ENCODE measurements at places on chromosomes 11 and 22. TPM values are rescaled to one million over a fixed set of nuclear protein-coding genes. Genes with fewer than 3 reads are reported as not detected.

DNA sequence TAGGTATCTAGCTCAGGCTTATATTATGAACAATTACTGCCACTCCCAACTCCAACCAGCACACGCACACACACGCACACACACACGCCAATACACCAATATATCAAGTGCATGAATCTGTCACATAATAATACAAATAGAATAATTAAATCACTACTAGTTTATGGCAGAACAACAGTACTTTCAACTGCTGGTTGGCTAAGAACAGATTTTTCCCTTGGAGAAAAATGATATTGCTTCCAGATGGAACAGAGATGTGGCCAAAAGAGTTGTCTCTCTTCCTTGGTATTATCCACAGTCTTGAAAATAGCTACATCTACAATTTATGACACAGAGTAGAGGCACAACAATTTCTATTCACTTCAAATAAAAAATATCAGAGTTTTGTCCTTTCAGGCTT is 538.3 kb upstream of the FAT3 start:
- no peak for DNase-seq

GRCh38 chr11:2736577-2737225 is 36.9 kb upstream of the KCNQ1OT1 start:
- DNase-seq, result no peak

- no peak for DNase-seq
Observed at GRCh38 chr22:43540529-43540923, 128.7 kb downstream of the MPPED1 start.

- no peak for DNase-seq
Observed at GRCh38 chr11:25562417-25562816, 769.5 kb upstream of the ANO3 start.

FGF19 gene
- total RNA-seq, result not detected

GRCh38 chr11:114162719-114163123 is 103.2 kb downstream of the ZBTB16 start:
- DNase-seq, result no peak

GRCh38 chr11:73137262-73137943 is 4.7 kb downstream of the FCHSD2 start:
- DNase-seq, result peak; percentile 59

- DNase-seq, result no peak
Observed at GRCh38 chr22:45717789-45718188, 46.2 kb downstream of the ATXN10 start.

DNA sequence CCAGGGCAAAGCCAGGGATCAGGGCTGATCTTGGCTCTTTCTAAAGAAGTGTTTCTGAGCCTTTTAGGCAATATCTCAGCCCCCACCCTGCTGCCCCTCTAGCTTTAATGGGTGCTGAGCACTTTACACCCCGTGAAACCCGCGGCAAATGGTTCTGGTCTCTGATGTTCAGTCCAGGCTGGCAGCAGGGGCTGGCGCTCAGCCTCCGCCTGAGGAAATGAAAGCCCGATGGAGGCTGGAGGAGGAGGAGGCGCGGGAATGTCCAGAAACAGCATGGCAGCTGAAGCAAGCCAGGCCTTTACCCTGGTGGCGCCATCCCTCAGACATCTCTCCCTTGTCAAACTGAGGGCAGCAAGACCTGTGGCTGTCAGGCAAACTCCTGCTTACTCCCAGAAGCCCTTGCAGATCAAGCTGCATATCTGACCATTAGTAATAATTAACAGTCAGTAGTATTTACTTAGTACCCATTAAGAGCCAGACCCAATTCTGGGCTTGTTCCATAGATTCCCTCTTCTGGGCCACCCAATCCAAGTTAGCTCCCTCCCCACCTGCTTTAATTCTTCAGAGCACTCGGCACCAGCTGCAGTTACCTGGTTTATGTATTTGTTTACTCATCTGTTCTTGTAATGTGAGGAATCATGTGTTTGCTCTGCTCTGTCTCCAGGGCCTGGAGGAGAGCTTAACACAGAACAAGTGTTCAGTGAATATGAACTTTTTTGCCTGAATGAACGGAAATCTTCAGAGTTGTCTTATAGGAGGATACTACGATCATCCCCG is 15.0 kb upstream of the ALX4 start:
- no peak for DNase-seq

- no peak for DNase-seq
Observed at GRCh38 chr11:126585388-126585773, 229.9 kb downstream of the ST3GAL4 start.

TRIM21 gene
- total RNA-seq, result 15.1 TPM

DNA sequence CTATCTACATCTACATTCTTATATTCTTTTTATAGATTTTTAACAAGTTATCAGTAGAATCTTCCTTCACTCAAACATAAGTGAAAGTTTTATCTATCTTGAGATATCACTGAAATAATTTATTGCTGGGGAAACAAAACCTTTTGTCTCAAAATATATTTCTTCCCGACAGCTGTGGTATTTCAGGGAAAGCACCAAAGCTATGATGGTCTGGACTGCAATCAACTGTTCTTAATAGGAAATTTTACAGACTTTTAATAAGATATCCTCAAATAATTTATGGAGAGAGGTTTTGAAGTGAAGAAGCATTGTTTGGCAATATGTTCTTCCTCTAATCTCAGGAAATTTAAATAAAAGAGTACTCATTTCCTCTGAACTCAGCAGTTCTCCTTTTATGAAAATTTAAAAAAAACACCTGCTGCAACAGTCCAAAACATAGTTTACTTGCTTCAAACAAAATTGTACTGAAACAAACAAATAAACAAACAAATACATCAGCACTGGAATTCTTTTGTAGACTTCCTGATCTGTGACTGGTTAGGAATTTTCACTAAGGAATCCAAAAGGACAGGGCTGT is 33.9 kb upstream of the EIF3M start:
- no peak for DNase-seq

DNA sequence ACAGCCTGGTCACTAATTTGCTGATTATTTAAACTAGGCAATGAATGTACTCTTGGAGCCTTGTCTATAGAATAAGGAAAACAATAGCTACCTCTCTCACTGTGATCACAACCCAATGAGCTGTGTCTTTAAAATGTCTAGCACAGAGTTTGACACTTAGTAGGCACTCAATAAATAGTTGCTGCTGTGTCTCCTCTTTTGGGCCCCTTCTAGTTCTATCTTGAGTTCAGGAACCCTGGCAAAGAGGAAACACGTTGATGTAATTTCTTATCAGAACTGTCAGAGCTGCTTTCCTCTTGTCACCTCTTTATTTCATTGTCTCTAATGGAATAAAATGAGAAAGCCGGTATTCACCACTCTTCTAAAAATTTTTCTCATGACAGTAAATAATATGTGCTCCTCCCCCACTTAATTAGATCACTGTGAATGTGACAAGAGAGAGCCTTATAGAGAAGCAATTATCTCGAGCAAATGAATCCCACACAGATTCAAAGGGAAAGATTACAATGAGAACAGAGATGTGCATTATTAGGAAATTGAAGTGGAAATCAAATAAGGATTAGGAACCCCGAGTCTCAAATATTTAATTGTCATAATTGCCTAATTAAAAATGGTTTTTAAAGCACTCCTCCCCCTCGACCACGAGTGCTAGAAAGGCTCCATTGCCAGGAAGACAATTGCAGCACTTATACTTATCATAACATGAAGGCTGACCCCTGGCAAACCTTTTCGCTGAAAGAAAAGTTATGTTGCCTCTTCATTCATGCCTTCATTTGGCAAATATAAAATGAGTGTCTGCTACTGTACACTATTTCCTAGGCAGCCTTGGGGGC is 175.0 kb upstream of the BDNF start:
- no peak for DNase-seq

GRCh38 chr11:7060868-7061267 is 27.9 kb upstream of the RBMXL2 start:
- no peak for DNase-seq

- DNase-seq, result no peak
Observed at GRCh38 chr11:58394195-58394594, 12.5 kb downstream of the OR5B3 start.

- DNase-seq, result no peak
Observed at GRCh38 chr22:31954535-31955523, 10.5 kb downstream of the YWHAH start.

DNA sequence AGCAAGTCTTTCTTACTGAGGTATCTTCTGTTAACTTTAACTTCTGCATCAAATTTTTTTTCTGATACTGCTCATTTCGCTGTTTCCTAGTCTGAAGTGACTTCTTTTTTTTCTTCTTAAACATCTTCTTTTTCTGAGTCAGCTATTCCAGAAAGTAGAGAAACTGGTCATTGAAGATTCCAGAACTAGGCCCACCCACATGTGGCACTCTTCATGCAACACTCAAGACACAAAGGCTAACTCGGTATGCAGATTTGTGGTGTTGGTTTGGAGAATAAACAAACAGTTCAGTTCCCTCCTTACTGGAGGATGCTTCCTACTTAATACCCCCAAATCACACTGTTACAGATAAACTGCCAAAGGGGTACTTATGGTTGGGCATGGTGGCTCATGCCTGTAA is 25.2 kb upstream of the MTCH2 start:
- DNase-seq, result no peak

SEC14L6 gene
- total RNA-seq, result not detected

SHISAL1 gene
- total RNA-seq, result not detected

- DNase-seq, result no peak
Observed at GRCh38 chr11:76140912-76141574, 65.3 kb downstream of the WNT11 start.

DNA sequence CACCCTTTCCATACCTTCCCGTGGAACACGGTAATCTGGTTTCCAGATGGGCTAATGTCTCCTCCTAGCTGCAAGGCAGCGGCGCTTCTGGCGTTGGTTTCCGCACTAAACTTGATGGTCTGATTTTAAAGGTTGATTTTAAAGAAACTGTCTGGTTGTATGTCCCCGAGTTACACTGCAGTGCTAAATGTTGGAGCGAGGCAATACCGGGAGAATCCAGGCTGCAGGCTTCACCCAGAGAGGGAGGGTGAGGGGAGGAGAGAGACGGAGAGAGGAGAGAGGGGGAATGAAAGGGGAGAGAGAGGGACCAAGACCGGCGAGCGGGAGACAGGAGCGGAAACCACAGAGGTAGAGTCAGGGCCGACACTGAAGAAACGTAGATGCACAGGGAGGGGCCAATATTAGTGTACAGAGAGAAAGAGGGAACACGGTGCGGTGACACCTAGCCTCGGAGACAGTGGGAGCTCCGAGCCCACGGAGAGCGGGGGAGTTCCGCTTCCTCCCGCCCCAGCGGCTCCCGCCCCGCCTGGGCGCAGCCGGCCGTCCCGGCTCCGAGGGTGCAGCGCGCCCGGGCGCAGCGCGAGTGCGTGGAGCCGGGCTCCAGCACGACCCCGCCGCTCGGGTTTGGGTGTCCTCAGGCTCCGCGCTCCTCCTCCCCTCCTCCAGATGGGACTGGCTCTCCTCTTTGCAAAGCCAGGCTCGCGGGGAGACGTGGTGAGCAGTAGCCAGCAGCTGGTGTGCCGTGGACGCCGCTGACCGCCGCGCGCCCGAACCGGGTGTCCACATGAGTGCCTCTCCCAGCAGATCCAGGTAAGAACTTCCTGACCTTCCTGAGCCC is 71.9 kb upstream of the GRAMD1B start:
- no peak for DNase-seq

MAJIN gene
- not detected for total RNA-seq

OR2AG2 gene
- total RNA-seq, result 0.48 TPM

TENM4 gene
- total RNA-seq, result 0.87 TPM

GRCh38 chr11:61690706-61691379 is 10.7 kb downstream of the DAGLA start:
- DNase-seq, result no peak

GRCh38 chr22:43345761-43346301 is 2.7 kb upstream of the SCUBE1 start:
- no peak for DNase-seq

GRCh38 chr11:20712912-20713311 is 43.5 kb downstream of the NELL1 start:
- DNase-seq, result peak; percentile 48

DNA sequence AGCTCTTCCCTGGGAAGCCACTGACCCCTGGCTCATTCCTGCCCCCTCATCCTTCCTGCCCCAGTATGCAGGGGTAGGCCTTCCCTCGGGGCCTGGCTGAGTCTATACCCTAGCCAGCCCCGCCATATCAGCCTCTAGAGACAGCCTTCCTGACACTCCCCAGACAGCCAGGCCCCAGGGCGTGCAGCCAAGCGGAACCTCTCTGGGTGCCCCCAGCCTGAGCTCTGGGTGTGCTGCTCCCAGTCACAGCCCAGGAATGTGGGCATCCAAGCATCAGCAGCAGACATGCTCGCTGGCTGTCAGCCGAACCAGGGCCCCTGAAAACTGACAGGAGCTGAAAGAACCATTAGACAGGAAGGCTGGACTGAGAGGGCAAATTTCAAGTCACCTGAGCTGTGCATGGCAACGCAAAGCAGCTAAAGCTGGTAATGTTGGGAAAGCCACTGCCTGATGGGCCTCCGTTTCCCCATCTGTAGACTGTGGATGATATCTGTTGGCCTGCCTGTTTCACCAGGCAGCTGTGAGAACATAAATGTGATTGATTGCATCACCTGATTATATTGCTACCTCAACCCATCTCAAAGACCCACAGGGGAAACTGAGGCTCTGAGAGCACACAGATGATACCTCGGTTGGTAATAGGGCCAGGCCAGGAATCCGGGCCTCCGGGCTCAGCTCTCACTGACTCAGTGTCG is 93.2 kb downstream of the LRRC32 start:
- DNase-seq, result no peak

- DNase-seq, result no peak
Observed at GRCh38 chr11:97965849-97966646, 1054.7 kb upstream of the CNTN5 start.

GRCh38 chr11:12042215-12042676 is 33.8 kb upstream of the DKK3 start:
- DNase-seq, result no peak

GRCh38 chr11:32884770-32885384 is 7.7 kb upstream of the QSER1 start:
- DNase-seq, result peak; percentile 68

- no peak for DNase-seq
Observed at GRCh38 chr11:35394941-35395340, 24.4 kb downstream of the SLC1A2 start.

DNA sequence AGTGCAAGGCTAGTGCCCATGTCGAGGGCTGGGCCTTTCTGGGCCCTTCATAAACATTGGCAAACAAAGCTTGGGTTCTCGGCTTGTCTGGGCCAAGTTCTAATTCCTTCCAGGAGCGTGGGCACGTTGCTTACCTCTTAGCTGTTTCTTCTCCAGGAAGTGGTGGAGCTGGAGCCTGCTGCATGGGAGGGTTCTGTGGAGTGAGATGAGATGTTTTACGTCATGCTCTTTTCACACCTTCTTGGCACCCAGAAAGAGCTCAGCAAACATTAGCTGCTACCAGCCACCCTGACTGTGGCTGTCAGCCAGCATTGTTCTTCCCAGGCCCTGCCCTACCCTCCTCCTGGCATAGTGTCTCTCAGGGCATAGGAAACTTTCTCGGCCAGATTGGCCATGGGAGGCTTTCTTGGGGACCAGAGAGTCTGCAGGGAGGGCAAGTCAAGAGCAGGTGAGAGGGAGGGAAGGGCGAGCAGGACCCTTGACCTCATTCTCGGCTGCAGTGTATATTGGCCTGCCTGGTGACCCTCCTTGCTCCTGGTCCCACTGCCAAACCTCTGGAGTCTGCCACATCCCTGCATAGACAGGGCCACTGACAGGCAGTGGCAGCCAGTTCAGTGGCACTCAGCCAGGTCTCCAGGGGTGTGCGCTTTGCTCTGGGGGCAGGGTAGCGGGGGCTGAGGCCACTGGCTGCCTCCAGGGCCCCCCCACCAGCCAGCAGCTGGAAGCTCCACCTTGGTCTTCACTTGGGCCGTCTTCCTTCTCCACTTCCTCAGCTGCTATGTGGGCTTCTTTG is 98.8 kb downstream of the BCR start:
- DNase-seq, result no peak

C1QTNF5 gene
- not detected for total RNA-seq
